ENCODE measurements at places on chromosomes 1 and 21.

- no peak for DNase-seq
These were observed 189.0 kb upstream of the ZRANB2 start for GRCh38 chr1:71269818-71270217.

- no peak for DNase-seq
These were observed 10.2 kb downstream of the JAK1 start for GRCh38 chr1:64956010-64956640.

- DNase-seq, result no peak
These were observed 157.8 kb upstream of the DPYD start for GRCh38 chr1:98078596-98078995.

DNA sequence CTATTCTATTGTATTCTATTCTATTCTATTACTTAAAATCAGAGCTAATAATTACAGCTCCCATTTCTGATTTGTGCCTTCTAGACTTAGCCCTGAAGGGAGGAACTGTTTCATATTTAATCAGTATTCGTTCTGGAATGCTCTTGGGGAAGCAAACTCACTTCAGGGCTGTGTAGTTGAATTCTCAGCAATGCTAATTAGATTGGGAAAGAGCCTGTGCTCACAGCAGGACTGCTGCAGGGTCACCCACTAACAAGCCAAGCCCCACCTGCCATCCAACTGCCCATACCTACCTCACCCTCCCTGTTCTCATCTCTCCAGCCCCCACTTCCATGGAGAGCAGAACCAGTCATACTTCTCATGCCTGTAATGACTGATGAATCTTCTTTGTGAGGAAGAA, 464.2 kb downstream of the PTPRU start:
- no peak for DNase-seq

GRCh38 chr1:62810420-62811274, 26.7 kb downstream of the ATG4C start:
- no peak for DNase-seq

GRCh38 chr21:33901412-33902288, 14.0 kb downstream of the ATP5PO start:
- no peak for DNase-seq

DNA sequence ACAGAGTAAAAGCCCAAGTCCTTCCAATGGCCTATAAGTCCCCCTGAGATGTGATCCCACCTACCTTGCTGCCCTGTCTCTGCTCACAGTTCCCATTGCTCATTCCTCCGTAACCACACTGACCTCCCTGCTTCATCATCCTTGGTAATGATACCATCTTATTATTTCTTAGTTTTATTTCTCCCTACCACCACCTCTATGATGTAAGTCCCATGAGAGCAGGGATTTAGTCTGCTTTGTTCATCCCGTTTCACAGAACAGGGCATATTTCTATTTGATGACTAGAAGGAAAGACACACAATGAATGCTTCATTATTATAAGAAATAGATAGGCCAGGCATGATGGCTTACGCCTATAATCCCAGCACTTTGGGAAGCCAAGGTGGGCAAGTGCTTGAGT, 22.5 kb downstream of the NIBAN1 start:
- DNase-seq, result no peak

All from sciatic nerve (tissue), 2 donors.